ENCODE measurements at places on chromosomes 5 and 9. TPM values are rescaled to one million over a fixed set of nuclear protein-coding genes. Genes with fewer than 3 reads are reported as not detected.

DNA sequence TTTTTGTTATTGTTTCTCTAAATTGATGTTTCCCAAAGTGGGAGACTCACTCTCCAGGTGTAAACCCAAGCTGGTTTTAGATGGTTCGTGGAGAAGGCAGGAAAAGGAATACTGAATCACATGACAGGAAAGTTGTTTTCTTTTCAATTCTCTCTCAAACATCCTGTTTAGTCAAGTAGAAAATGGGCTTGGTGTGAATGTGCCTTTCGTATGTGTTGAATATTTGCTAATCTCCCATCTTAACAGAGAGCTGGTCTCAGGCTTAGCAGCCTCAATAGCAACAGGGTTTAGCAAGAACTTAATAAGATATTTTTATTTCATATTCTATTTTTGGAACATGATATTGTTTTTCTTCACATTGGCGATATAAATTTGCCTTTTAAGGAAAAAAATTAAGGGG lies 119.7 kb downstream of the INSYN2B start:
- no peak for DNase-seq
- H3K27ac ChIP-seq: no peak overlapping the region
- H3K4me3 ChIP-seq: no peak overlapping the region
- H3K27me3 ChIP-seq: no peaks in the 10 kb centered on the region
- H3K4me1 ChIP-seq: no peaks in the 10 kb centered on the region
- no peaks in the 10 kb centered on the region for H3K36me3 ChIP-seq

- no peaks in the 10 kb centered on the region for H3K27me3 ChIP-seq
- no peak overlapping the region for H3K4me3 ChIP-seq
- no peaks in the 10 kb centered on the region for H3K36me3 ChIP-seq
- DNase-seq: no peak
- no peak overlapping the region for H3K27ac ChIP-seq
Observed at GRCh38 chr9:137882506-137882821, 4.9 kb downstream of the CACNA1B start.

GRCh38 chr9:91197232-91198181 lies 164.2 kb downstream of the AUH start:
- H3K4me3 ChIP-seq: no peak overlapping the region
- no peaks in the 10 kb centered on the region for H3K27me3 ChIP-seq
- no peak overlapping the region for H3K27ac ChIP-seq
- DNase-seq: no peak
- no peaks in the 10 kb centered on the region for H3K36me3 ChIP-seq
- peaks cover 27% of the 10 kb centered on the region for H3K4me1 ChIP-seq

- H3K27me3 ChIP-seq: no peaks in the 10 kb centered on the region
- H3K27ac ChIP-seq: no peak overlapping the region
- DNase-seq: no peak
- H3K36me3 ChIP-seq: peaks cover 18% of the 10 kb centered on the region
Observed at GRCh38 chr9:34256104-34256503, 73.0 kb downstream of the KIF24 start.

The CLIC3 gene
- total RNA-seq: 3.1 TPM

The PCDHA1 gene
- not detected for total RNA-seq

The CDH18 gene
- total RNA-seq: not detected

The LCN15 gene
- total RNA-seq: not detected

Measured in CD4-positive, alpha-beta memory T cell (primary cell).